Central memory CD4-positive, alpha-beta T cell (primary cell): ENCODE measurements at places on chromosomes 6 and 20.

DNA sequence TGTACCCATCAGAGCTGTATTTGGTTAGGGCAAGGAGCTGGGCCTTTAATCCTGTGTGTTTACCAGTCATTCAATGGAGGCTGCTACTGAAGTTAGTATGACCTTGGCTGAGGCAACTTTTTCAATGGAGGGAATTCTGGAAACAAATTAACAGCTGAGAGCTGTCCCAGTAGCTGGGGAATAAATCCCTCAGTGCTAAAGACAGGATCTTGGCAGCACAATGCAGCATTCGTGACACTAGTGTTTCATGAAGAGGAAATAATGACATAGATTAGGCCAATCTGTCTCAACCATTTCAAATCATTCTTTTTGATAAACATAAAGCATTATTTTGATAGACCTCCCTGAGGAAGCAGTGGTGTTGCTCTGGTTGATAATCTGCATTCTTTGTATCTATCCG lies 42.9 kb downstream of the GRM1 start:
- DNase-seq: no peak

DNA sequence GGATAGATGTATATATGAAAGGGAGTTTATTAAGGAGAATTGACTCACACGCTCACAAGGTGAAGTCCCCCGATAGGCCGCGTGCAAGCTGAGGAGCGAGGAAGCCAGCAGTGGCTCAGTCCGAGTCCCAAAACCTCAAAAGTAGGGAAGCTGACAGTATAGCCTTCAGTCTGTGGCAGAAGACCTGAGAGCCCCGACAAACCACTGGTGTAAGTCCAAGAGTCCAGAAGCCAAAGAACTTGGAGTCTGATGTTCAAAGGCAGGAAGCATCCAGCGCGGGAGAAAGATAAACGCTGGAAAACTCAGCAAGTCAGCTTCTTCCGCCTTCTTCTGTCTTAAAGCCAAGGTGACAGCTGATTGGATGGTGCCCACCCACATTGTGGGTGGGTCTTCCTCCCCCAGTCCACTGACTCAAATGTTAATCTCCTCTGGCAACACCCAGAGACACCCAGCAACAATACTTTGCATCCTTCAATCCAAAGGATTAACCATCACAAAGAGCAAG lies 102.6 kb upstream of the GJE1 start:
- no peak for DNase-seq

DNA sequence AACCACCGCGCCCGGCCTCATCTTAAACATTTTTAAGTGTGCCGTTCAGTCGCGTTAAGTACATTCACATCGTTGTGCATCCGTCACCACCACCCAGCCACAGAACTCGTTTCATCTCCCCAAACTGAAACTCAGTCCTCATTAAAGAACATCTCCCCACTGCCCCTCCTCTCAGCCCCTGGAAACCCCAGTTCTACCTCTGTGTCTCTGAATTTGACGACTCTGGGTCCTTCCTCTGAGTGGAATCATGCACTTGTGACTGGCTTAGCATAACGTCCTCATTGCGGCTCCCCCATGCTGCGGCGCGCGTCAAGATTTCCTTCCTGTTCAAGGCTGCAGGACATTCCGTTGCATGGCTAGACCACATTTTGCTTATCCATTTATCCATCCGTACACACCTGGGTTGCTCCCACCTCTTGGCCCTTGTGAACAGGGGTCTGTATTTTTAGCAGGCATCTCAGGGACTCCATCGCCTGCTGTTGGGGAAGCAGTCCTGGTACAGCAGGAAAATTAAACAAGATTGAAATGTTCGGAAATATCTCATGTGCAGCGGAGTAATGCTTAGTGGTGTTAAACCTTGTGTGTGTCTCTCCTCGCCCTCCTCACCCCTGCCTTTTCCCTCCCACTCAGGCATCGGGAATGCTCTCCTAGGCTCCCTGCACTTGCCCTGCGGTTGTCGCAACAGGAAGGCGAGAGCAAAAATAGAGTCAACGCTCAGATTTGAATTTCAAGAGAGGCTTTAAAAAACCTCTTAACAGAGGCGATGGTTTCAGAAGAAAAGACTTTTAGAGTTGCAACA lies 127.9 kb downstream of the PXDC1 start:
- DNase-seq: no peak

- DNase-seq: no peak
Observed at GRCh38 chr6:20540683-20541082, 6.4 kb downstream of the CDKAL1 start.

DNA sequence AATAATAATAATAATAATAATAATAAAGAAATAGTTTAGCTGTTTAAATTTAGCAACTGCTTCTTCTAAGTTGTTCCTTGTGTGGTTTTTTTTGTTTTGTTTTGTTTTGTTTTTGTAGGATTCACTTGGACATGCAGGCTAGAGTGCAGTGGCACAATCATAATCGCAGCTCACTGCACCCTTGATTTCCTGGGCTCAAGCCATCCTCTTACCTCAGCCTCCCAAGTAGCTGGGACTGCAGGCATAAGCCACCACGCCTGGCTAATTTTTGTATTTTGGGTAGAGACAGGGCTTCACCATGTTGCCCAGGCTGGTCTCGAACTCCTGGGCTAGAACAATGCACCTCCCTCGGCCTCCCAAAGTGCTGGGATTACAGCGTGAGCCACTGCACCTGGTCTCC lies 15.3 kb upstream of the EYA2 start:
- DNase-seq: no peak

DNA sequence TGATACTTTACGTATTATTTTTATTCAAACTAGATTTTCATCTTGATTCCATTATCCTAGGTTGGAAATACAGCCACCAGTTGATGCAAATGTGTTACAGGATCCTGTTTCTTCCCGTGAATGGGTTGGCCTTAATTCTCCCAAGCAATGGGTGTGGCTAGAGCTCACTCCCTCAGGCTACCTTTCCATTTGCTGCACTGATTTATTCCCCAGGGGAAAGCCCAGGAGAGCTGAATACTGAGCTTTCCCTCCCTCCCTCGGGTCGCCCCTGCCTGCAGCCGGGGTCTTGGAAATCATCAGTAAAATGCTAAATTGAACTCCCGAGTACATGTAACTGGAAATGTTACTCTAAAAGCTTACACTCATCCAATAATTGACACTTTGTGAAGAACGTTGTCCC lies 9.9 kb downstream of the SMOC2 start:
- DNase-seq: no peak

DNA sequence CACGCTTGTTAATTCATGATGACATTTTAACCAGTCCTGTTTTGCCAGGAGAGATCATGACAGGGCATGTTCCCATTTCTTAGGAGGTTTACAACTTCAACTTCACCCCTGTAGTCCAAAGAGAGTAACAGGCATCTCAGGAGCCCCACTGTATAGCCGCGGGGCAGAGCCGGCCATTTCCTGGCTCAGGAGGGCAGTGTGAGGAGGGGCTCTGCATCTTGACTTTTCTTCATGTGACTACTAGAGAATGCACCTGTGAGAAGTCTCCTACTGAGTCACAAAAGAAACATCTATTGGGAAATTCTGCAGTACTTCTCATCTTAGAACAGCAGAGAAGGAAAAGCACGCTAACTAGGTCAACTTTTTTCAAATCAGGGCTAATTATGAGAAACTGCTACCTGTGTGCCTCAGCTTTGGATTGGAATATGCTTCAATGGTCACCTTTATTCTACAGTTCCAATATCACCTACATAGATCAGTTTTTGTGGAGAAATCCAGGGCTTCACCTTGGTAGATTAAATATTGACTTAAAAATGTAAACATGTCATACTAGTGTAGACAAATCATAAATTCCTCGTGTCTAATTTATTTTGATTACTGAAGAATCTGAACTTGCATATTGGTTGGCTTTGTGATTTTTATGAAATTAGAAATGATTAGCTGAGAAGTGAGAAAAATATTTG lies 28.6 kb upstream of the SIM1 start:
- DNase-seq: no peak

DNA sequence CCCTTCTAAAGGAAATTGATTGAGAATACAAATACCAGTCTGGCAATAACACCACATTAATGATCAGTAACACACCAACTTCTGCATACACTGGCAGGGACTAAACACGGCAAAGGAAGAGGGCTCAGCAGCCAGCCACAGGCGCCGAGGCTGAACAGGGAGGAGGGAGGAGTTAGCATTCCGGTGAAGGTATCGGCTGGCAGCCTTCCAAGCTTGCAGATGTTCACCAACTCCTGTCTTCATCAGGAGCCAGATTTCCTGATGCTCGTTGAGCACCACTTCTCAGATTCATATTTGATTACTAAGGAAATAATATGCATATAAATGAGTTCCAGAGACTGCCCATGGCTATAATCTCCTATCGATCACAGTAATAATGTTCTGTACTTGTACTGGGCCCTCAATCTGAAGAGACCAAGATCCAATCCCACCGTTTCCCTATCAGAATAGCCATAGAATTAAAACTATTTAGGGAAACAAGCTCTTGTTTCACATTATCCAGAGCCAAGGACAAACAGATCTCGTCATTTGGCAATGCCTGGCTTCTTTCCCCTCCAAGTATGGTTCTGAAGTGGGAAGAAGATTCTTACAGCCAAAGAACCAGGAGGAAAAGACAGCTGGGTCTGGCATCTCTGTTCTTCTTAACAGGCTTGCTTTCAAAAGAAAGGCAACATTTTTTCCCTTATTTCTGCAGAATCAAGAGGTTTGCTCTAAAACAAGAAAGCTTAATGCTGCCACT lies 42.2 kb downstream of the GFOD1 start:
- DNase-seq: no peak

DNA sequence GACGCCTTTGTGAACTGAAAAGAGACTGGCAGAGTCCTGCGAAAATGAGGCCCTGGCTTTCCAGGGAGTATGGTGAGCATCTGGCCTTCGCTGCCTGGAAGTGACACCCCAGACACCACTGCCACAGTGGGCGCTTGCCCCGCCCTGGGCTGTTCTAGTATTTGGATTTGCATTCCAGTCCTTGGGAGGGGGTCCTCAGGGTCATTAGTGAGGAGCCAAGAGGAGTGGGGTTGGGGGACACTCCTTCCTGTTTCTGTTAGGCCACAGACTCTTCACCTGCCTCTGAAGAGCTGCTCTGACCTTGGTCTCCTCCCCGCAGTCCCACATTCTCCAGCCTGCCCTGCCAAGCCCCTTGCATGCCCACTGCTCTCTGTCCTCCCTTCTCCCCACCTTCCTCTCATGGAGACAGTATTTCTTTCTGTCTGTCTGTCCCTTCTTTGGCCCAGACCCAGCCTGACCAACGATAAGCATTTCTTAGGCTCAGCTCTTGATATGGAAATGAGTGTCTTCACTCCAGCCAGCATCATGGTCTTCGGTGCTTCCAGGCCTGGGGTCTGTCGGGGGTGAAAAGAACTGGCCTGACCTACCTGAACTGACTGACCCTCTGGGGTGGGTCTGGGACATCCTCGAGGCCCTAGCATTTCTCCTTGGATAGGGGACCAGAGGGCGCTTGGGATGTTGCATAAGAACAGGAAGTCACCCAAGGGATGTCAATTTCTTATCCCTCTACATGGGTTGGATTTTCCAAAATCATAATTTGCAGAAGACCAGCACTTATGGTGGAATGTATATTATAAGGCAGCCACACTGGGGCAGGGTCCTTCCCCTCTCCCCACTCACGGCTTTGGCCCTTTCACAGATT lies 19.4 kb downstream of the SLC9A8 start:
- DNase-seq: no peak

- DNase-seq: no peak
Observed at GRCh38 chr20:59831024-59831915, 102.2 kb downstream of the SYCP2 start.

DNA sequence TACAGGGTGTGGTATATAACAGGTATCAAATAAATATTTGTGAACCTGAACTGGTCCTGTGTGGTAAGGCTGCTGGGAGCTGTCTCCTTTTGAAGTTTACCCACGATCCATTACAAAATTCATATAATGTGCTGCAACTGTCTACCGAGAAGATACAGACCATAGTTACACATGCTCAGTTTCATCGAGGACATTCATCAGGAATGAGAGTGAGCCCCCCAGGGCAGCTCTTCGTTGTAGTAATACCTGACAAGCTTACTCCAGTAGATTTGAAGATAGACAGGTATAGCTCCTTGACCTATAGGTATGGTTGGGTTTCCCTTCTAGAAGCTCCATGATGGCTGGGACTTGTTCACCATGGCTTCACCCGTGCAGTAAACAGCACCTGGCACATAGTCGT lies 25.7 kb downstream of the ARMC2 start:
- DNase-seq: no peak

GRCh38 chr6:170186006-170186935 lies 104.6 kb downstream of the DLL1 start:
- DNase-seq: no peak

- peak; percentile 44 for DNase-seq
Observed at GRCh38 chr6:11785774-11786579, 7.4 kb upstream of the ADTRP start.

- no peak for DNase-seq
Observed at GRCh38 chr6:138811866-138812265, 16.0 kb downstream of the ECT2L start.

- DNase-seq: peak; percentile 85
Observed at GRCh38 chr20:58980711-58981627, at the start of gene NELFCD. TSS of gene NELFCD (plus strand) at chr20:58981256. CDS start at chr20:58981310, 54 bp downstream.

DNA sequence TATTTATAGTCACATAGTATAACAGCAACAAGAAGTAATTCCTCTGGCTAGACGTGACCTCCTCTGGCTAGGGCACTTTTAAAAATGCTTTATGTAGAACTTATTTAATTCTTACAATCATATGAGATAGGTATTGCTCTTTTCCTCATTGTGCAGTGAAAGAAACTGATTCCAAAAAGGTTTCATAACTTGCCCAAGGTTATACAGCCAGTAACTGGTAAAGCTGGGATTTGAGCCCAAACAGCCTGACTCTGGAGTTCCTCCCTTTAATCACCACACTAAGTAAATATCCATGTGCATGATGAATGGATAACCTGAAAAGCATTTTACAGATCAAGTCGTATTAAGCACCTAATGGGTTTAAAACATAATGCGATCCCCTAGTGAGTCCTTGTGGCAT lies 214.6 kb downstream of the PRL start:
- DNase-seq: no peak

- no peak for DNase-seq
Observed at GRCh38 chr6:117729613-117730012, 54.3 kb downstream of the NUS1 start.
